Activated CD4-positive, alpha-beta T cell treated with anti-CD3 and anti-CD28 coated beads, Interleukin-2, amount 50 U/mL, for 48 hours (primary cell): ENCODE measurements at places on chromosomes 7 and 10.

DNA sequence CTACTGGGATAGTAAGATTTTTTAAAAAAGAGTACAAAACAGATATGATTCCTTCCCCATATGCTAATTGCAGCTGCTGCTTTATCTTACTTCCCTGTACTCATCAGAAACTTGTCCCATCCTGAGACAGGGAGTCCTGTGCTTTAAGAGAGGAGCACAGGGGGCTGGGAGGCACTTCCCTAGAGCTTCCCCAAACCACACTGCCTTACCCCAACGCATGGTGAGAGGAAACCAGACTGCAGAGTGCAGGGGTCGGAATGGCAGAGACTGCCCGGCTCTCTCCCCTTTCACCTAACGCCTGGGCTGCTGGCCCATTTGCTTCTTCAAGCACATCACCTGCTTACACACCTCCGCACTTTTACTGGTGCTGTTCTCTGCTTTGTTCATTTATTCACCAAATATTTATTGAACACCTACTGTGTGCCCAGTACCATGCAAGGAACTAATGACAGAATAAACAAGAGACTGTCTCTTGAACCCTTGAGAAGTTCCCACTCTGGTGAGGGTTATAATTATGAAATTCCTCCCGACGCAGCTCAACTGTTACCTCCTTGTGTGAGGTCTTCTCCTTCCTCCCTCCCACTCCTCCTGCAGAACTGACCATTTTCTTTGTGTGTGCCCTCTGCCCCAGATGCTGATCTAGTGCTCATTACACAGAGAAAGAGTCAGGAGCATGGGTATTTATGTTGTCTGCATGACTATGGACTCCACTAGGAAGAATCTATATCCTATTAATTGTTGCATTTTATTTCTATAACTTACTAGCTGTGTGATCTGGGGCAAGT is 289.7 kb downstream of the TCF7L2 start:
- no peak for DNase-seq

GRCh38 chr7:132239422-132239994 is 336.8 kb downstream of the PLXNA4 start:
- no peak for DNase-seq

DNA sequence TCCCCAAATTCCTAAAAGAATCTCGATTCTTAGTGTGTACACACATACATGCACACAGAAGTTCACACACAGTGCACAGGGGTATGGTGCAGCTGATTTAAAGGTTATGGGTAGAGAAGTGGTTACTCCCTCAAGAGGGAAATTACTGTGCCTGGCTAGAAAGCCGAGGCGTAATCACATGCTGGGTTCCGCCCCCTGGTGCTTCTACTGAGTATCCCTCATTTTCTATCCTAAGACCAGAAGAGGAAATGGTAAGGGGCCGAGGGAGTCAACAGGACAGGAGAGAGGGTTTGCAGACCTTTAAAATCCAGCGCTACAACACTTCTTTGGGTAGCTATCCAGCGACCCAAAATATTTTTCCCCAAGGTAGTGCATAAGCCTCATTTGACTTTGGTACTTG is 147.3 kb upstream of the TMEM196 start:
- no peak for DNase-seq

GRCh38 chr7:33562996-33563395 is 342.3 kb upstream of the BMPER start:
- no peak for DNase-seq

DNA sequence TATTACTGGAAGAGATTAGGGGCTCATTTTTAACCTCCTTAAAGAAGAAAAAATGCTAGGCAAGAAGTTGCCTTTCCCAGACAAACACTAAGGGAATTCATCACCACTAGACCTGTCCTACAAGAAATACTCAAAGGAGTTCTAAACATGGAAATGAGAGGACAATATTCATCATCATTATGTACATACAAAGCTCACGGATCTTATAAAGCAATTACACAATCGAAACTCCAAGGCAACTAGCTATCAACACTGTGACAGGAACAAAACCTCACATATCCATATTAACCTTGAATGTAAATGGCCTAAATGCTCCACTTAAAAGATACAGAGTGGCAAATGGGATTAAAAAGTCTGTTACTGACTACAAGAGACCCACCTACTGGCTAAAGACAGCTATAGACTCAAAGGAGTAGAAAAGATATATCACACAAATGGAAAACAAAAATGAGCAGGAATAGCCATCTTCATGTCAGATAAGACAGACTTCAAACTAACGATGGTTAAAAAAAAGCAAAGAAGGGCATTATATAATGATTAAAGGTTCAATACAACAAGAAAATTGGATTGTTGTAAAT is 246.6 kb downstream of the ADRA2A start:
- no peak for DNase-seq

DNA sequence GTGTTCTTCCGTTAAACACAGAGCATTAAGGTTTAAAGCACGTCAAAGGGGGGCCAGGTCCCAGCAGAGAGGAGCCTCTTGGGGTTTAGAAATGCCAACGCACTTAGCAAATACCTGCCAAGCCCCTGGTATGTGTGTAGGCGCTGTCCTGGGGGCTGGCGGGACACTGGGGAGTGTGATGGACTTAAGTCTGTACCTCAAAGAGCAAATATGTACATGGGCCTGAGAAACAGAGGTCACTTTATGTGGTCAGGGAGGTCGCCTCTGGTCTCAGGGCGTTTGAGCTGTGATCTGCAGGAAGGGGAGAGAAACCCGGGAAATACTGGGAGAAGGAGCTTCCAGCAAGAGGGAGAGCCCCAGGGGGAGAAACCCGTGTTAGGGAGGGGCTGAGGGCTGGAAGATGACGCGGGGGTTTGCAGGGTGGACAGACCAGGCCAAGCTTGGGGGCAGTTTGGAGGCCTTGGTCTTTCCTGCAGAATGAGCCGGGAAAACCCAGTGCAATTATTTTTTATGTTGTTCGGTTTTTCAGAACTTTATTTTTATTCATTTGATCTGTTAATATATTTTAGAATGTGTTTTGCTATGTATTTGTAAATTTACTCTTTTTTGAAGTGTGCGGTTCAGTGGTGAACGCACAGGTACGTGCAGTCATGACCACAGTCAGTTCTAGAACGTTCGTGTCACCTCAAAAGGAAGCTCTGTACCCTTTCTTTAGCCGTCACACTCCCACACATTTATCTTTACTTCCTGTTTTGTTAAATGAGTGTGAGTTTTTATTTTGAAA is 441.4 kb upstream of the FOXK1 start:
- DNase-seq = no peak

DNA sequence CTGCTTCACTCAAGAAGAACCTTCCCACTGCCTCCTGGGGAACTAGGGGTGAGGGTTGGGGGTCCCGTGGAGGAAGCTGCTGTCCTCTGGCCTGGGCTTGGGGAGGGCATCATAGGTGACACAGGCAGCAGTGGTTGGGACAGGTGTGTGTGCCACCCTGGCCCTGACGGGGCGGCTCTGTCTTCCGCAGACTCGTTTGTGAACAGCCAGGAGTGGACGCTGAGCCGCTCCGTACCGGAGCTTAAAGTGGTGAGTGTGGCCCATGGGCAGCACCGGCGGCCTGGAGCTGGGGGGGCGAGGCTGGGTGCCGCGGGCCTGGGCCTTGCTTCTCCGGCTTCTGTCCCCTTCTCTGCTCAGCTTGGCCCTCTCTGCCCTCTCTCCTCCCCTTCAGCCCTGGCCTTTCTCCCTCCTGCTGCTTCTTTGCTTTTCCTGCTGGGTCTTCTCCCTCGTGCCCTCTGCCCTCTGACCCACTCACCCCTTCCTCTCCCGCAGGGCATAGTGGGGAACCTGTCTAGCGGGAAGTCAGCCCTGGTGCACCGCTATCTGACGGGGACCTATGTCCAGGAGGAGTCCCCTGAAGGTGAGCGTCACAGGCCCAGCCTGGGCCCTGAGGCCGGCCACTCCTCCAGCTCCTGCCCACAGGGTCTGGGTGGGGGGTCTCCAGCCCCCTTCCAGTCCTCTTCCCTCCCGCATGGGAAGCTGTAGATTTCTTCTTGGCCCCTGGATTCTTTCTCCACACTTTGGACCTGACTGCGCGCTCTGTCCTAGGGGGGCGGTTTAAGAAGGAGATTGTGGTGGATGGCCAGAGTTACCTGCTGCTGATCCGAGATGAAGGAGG is 30.5 kb downstream of the AGAP3 start:
- DNase-seq = no peak

GRCh38 chr7:16558761-16559302 is 32.2 kb downstream of the LRRC72 start:
- no peak for DNase-seq

DNA sequence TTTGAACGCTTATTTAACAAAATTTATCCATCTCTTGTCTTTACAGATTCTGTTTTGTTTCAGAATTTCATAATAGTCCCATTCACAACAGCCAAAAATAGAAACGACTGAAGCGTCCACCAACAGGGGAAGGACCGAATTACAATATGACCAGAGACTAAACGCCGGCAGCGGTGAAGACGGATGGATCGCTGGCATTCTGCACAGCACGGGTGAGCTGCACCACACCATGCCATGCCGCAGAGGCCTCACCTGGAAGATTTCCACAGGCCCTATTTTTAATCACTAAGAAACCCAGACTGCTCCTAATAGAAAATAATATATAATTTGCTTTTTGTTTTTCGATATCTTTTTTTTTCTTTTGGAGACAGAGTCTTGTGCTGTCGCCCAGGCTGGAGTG is 91.0 kb downstream of the ELFN1 start:
- no peak for DNase-seq

GRCh38 chr7:7519056-7519455 is 16.6 kb downstream of the COL28A1 start:
- DNase-seq = no peak

DNA sequence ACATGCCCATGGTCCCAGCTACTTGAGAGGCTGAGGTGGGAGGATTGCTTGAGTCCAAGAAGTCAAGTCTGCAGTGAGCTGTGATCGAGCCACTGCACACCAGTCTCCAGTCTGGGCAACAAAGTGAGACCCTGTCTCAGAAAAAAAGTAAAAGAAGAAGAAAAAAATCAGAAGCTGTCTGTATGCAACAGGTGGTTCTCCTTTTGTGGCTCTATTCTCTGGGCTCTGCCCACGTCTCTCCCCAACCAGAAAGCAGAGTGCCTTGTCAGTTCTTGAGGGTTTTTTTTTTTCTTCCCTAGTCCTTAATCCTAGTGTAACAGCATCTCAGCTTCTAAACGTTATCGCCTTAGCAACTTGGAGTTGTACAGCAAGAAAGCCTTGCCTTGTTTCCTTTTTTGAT is 89.5 kb downstream of the PRKCQ start:
- no peak for DNase-seq

GRCh38 chr7:81079746-81080145 is 160.9 kb upstream of the SEMA3C start:
- no peak for DNase-seq
